ENCODE measurements at places on chromosomes 5 and 9.

- peak; percentile 67 for DNase-seq
These were observed 28.4 kb upstream of the LRRC19 start for GRCh38 chr9:27033815-27034403.

DNA sequence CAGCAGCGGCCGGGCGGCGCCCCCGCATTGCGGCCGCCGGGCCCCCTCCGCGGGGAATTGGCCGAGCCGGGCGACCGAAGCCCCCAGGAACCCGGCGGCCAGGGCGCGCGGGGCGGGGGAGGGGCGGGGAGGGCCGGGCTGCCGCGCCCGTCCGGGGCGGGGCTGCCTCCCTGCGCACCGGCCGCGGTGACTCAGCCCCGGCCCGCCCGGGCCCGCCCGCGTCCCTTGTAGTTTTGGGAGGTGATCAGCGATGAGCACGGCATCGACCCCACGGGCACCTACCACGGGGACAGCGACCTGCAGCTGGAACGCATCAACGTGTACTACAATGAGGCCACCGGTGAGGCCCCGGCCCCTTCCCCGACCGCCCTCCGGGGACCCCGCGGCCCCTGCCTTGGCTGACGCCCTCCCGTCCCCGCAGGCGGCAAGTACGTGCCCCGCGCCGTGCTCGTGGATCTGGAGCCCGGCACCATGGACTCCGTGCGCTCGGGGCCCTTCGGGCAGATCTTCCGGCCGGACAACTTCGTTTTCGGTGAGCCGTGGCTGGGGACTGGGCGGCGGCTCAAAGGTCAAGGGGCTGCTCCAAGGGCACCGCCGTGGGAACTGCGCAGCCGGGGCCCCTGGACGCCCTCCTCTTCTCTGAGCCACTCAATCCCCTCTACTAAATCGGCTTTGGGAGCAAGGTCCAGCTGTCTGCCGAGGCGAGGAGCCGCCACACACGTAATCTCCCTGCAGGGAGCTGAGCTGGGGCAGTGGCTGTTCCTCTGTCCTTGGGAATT is 592 bp downstream of the TUBB4B start:
- DNase-seq, result peak; percentile 71

DNA sequence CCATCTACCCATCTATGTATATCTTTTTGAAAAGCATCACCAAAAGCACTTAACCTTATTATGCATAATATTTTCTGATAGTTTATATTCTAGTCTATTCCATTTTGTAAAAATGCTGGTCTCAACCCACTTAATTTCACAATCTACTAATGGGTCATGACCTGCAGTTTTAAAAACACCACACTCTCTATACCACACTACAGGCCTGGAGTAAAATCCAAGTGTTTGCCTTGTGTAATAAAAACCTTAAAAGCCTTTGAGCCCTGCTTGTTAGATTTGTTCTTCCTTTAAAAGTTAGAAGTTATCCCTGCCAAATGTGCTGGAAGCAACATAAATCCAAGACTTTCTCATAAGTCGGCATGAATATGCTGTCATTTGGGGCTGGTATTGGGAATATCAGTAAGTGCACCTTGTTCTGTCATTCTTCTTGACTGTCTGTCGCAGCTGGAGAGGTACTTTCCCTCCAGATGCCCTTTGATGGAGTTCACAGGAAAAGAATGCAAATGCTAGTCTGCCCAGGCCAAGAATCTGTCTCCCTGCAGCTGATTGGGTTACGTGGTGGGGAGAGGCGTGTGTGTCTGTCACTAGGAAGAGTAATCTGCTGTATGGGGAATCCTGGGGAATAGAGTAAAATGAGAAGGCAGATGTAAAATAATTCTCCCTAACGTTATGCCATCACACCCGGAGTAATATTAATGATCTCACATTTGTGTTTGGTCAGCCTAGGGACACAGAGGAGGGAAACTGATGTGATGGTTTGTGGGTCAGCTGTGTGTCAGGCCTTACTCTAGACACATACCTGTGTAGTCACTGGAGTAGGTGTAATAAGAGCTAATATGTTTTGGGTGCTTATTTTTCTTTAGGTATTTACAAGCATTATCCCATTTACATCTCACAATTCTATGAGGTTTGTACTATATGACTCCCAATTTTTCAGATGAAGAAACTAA is 79.4 kb downstream of the ZNF366 start:
- peak; percentile 68 for DNase-seq

GRCh38 chr9:5518171-5518936 is 8.0 kb downstream of the PDCD1LG2 start:
- DNase-seq, result no peak

DNA sequence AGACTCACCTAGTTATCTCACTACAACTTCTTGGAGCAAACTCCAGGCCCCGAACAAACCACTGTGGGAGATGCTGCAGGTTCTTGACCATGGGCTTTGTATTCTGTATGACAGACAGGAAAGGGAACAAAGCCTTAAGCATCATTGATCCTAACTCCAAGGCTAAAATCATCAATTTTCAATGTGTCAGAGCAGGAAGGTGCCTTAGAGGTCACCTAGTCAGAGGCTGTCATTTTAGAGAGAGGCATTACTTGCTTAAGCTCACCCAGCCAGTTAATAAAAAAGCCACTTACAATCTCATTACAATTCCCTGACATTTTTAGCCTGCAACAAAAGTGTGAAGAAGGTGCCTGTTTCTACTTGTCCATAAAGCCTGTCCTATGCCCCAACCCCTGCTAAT is 272.7 kb downstream of the FAM114A2 start:
- no peak for DNase-seq

GRCh38 chr9:106896695-106897094 is 33.7 kb downstream of the ZNF462 start:
- DNase-seq, result no peak

DNA sequence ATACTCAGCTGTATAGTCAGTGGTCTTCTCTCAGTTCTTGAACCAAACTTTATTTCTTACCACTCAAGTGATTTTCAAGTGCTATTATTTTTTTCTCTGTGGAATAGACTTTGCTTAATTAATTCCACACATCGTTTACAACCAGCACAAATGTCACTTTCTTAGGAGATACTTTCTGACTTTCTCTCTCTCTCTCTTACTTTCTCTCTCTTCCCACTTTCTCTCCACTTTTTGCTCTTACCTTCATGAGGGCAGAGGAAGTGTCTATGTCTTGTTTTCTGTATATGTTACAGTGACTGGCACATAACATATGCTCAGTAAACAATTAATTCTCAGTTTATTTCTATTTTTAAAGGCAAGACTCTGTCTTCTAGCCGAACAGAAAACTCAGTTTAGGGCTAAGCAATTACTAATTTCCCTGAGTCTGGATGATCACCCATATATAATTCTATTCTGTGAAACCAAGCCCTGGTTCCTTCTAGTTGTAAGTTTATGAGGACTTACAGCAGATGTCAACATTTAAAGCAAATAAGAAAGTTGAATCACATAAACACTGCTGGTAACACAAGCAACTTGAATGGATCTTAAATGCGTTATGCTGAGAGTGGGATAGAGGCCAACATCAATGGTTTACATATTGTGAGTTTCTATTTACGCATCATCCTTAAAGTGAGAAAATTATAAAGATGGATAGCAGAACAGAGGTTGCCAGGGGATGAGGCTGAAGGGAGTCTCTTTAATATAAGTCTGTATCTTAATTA is 791.4 kb downstream of the MTRR start:
- no peak for DNase-seq

- no peak for DNase-seq
These were observed 727 bp downstream of the TRIM7 start for GRCh38 chr5:181204113-181204825.

DNA sequence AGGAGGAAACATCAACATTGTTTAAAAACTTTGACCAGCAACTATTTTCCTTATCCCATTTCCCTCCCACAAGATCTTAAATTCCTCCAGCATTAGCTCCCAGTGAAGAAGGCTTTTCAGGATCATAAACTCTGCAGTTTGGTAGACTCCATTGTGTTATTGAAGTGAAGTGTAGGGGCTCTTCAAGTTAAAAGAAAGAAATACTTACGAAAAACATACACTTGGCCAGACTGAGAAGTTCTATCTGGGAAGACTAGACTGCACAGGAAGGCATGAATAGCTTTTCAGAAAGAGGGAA is 22.3 kb downstream of the LIFR start:
- DNase-seq, result no peak

- DNase-seq, result no peak
These were observed 6.8 kb upstream of the DENND4C start for GRCh38 chr9:19223724-19224123.

- DNase-seq, result peak; percentile 94
These were observed at the start of gene PIGO for GRCh38 chr9:35096035-35096849. PIGO (minus strand) TSS chr9:35096591; CDS start chr9:35095565, 1,026 bp downstream.

GRCh38 chr5:121239951-121240350 is 611.7 kb upstream of the FTMT start:
- DNase-seq, result no peak

DNA sequence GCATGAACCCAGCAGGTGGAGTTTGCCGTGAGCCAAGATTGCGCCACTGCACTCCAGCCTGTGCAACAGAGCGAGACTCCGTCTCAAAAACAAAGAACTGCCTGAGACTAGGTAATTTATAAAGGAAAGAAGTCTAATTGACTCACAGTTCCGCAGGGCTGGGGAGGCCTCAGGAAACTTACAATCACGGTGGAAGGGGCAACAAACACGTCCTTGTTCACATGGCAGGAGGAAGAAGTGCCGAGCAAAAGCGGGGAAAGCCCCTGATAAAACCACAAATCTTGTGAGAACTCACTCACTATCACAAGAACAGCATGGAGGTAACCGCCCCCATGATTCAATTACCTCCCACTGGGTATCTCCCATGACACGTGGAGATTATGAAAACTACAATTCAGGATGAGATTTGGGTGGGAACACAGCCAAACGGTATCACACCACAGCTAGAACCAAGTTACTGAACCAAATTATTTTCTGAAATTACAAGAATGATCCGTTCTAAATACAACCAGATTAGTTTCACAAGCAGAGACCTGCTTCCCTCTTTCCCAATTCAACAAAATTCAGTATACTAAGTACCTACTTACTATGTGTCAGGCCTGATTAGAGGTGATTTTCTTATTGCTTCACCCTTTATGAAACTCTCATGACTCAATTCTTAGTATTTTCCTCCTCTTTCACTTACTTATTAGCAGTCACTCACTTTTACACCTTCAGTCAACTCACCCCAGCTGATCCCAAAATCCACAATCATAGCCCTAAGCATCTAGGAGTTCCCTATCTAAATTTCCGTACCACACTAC is 8.4 kb downstream of the UBTD2 start:
- DNase-seq, result no peak

DNA sequence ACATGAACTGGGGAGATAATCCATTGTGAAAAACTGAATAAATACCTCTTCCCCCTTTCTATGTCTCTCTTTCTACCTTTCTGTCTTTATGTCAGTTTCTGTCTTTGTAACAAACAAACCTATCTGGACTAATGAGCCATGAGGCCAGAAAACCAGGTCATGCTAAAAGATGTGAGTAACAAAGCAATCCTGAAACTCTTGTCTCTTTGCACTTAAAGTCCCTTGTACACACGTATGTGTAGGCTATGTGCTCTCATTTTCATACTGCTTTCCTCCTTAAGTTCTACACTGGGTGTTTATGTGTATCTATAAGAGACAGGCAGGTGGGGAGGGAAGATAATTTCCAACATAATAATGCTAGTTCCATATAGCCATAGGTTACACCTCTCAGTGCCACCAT is 123.8 kb upstream of the PTGER4 start:
- DNase-seq, result no peak

All from astrocyte of the hippocampus (primary cell).